Mesangial cell (primary cell): ENCODE measurements at places on chromosomes 12 and 14. TPM values are rescaled to one million over a fixed set of nuclear protein-coding genes. Genes with fewer than 3 reads are reported as not detected.

ACVRL1 gene
- total RNA-seq: 2.1 and 3.9 TPM in 2 replicates

RND1 gene
- total RNA-seq: 0.33 TPM in 1 of 2 replicates, not detected in the other

HOXC4 gene
- total RNA-seq: 2.3 and 2.8 TPM in 2 replicates

C1RL gene
- 9.9 and 49.9 TPM in 2 replicates for total RNA-seq

PRPH gene
- 1.5 TPM in 1 of 2 replicates, not detected in the other for total RNA-seq

CIDEB gene
- total RNA-seq: 1.1 and 1.3 TPM in 2 replicates

NUAK1 gene
- 20.7 and 25.1 TPM in 2 replicates for total RNA-seq

TNS2 gene
- 19.6 and 39.2 TPM in 2 replicates for total RNA-seq

PLEKHG7 gene
- total RNA-seq: not detected in 2 replicates

TRMT5 gene
- 7.5 and 10.3 TPM in 2 replicates for total RNA-seq

INHBE gene
- 3.9 and 7.9 TPM in 2 replicates for total RNA-seq

LRTM2 gene
- not detected in 2 replicates for total RNA-seq

UBC gene
- total RNA-seq: 737 and 905 TPM in 2 replicates

ACRBP gene
- total RNA-seq: 0.49 and 8.7 TPM in 2 replicates

KCNK10 gene
- total RNA-seq: under 0.01 TPM in 1 of 2 replicates, not detected in the other

ISCA2 gene
- 34.4 and 34.7 TPM in 2 replicates for total RNA-seq

KLHL33 gene
- total RNA-seq: 0.25 TPM in 1 of 2 replicates, not detected in the other

NELL2 gene
- total RNA-seq: under 0.01 and 0.49 TPM in 2 replicates

PIANP gene
- total RNA-seq: 0.16 and 2.9 TPM in 2 replicates

CSRP2 gene
- total RNA-seq: 12.7 and 44.8 TPM in 2 replicates

FOXN3 gene
- 23.0 and 36.8 TPM in 2 replicates for total RNA-seq

KLRC2 gene
- total RNA-seq: not detected in 2 replicates

MYF5 gene
- 0.16 TPM in 1 of 2 replicates, not detected in the other for total RNA-seq

TAS2R30 gene
- total RNA-seq: 0.63 and 0.98 TPM in 2 replicates

ZC2HC1C gene
- 2.0 and 2.4 TPM in 2 replicates for total RNA-seq

OASL gene
- total RNA-seq: 0.25 and 0.33 TPM in 2 replicates

GPR65 gene
- total RNA-seq: not detected in 2 replicates

SMCO3 gene
- total RNA-seq: 0.13 TPM in 1 of 2 replicates, not detected in the other
